ENCODE measurements at places on chromosomes 1 and 21.

GRCh38 chr1:94044290-94044790, 76.6 kb downstream of the ABCA4 start:
- peak; percentile 40 for DNase-seq

- DNase-seq, result no peak
Measured at GRCh38 chr1:83763361-83764095, 235.4 kb downstream of the TTLL7 start.

- DNase-seq, result peak; percentile 86
Measured at GRCh38 chr1:185971688-185972087, 237.5 kb downstream of the HMCN1 start.

DNA sequence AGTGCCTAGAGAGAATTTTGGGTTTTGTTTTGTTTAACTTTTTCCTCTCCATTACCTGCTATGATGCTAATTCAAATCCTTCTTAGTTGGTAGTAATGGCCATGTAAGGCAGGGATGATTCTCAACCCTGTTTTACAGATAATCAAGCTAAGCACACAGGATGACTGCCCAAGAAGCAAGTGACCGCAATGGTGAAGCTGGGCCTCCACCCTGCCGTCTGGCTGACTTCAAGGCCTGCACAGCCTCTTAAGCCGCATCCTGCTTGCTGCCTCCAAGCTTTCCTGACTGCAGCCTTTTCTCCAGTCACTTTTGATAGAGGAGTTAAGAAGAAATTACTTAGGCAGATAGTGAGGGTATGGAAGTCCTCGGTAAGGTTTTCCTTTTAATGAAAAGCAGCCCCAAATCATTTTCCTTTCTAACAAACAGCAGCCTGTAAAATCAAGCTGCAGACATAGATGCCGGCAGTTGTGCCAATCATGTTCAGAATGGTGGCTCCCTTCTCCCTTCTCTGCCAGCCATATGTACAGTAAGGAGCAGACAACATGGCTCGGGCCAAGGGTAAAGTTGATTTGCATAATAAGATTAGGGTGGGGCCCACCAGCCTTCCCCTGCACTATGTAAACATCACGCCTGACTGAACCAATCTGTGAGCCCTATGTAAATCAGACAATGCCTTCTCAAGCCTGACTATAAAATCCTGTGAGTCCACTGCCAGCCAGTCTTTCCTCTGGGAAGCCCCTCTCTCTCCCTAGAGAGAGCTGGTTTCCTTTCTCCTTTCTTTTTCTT, 8.8 kb upstream of the CTBS start:
- DNase-seq, result peak; percentile 44

DNA sequence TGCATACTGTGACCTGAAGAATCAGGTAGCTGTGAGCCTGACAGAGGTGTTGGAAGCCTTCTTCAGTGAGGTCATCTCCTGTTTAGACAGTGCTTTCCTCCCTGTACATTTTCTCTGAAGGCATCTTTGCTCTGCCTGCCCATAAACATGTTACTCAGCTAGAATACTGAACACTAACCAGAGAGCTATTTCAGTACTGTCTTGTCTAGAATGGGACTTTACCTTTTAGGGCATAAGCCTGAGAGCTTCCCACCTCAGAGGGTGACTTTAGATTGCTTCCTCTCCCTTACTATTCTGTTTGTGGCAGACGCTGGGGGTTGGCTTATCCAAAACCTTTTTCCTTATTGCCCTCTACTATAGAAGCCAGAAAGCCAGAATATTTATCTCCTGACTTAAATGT, 23.3 kb upstream of the ZNF326 start:
- DNase-seq, result no peak

GRCh38 chr1:19010503-19010902, 54.0 kb upstream of the IFFO2 start:
- DNase-seq, result no peak

All from cardiac fibroblast (primary cell).